ENCODE measurements at places on chromosomes 4 and X. TPM values are rescaled to one million over a fixed set of nuclear protein-coding genes. Genes with fewer than 3 reads are reported as not detected.

- no peak for DNase-seq
Observed at GRCh38 chrX:105018865-105019264, 201.6 kb downstream of the TEX13A start.

GRCh38 chrX:48025561-48025960, 18.8 kb downstream of the SPACA5 start:
- peak; percentile 64 for DNase-seq

- DNase-seq: no peak
Observed at GRCh38 chr4:83212041-83212851, 72.4 kb downstream of the COQ2 start.

- DNase-seq: no peak
Observed at GRCh38 chr4:55722132-55722531, 86.0 kb upstream of the NMU start.

GRCh38 chrX:101484135-101484534, 1.1 kb upstream of the ARMCX4 start:
- DNase-seq: no peak

- peak; percentile 13 for DNase-seq
Observed at GRCh38 chr4:142815834-142816233, 30.3 kb downstream of the INPP4B start.

DNA sequence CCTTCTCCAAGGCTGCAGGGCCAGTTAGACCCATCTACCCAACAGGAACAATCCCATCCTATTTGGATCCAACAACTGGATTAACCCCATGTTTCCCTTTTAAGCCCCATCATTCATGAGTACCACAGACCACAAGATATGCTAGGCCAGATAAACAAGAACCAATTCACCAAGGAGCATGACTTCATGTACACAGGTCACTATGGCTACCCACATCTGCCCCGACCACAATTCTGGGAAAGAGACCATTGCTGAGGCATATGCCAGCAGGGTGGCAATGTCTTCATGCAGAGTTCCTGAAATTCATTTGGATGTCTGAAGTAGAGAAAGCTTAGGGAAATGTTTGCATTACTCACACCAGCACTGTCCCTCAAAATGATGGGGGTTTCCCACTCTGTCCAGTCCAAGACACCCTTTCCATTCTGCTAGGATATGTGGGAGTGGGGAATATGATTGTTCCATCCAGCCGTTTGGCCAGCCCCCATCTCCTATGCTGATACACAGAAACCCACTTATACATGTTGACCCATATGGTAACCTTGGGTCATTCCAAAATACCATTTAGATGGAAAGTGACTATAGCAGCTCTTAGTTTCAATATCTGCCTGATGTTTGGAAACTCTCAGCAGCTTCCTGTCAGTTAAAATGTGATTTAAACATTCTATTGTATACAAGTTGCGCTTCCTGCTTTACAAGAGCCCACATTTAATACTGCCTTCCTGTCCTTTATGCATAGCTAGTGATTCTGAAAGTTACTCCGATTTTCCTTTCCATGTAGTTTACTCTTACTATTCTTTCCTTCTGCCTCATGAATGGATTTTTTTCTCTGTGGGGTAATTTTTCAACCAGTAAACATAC, 129.0 kb downstream of the AMMECR1 start:
- DNase-seq: no peak

- DNase-seq: no peak
Observed at GRCh38 chr4:170391066-170391740, 301.4 kb upstream of the AADAT start.

GRCh38 chr4:102553982-102554381, 52.8 kb downstream of the NFKB1 start:
- no peak for DNase-seq

DNA sequence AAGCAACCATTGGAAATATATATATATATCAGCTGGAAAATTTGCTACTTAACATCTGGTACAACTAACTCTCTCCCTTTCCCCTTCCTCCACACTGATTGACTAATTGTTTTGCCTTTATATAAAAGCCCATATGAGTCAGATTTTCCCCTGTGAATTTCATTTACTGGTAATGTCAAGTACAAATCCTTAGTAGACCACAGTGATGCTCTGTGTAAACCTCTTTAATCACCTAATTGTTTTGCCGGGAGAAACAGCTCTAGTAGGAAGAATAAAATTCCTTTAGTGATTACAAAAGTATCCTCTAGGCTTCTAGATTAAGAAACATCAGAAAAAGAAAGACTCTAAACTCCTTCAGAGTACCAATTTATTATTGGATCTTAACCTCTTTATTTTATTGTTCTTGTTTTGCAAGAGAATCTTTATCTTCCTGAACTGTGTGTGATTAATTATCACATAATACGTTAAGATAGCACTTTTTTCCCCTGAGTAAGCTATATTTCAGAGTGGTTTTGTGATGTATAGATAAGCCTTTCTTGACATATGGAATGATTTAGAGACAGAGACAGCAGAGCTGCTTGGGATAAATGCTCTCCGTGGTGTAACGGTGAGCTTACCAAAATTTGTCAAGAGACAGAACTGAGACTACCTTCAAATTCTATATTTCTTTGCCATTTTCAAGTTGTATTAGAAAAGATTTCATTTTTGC, 1606.4 kb upstream of the TENM3 start:
- no peak for DNase-seq

DNA sequence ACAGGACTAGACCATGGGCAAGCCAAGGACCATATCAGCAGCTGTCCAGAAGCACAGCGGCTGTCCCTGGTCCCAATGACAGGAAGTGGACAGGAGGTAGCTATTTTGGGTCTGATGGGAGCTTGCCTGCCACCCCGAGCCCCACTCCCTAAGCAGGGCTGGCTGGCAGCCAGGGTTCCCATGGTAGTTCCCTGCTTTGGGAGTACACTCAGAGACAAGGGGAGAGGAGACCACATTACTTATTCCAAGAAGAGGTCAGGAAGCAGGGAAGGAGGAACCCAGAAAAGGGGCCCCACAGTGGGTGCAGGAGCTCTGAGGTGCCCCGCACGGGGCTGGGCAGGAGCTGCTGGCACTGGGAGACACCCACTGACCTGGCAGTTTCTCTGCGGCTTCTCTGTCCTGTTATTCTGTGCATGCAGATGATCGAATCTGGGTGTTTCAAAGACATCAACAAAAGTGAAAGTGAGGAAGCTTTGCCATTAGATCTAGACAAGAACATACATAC, 36.3 kb downstream of the HTT-AS start:
- DNase-seq: no peak

DNA sequence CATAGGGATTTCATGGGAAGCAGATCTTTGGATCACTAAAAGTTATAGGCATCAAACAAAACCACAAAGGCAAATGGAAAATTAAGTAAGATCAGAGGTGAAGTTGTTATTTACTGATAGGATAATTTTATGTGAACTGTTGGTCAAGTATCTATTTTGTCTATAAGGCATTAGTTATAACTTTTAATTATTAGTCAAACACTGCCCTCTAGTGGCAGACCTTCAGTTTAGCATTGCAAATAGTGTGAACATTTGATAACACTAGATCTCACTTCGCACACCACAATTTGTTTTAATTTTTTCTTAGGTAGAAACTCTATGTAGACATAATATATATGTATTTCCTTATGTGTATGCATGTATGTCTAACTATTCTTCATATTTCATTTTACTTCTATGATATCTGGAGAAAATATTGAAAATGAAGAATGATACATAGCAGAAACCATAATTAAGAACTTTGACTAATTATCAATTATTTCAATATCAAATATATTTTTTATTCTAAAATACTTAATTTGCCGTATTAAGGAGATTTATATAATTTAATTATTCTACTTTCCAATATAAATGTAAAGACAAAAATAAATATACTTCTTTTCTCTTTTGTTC, 214.5 kb upstream of the TACR3 start:
- peak; percentile 58 for DNase-seq

GRCh38 chrX:65706041-65706828, 38.8 kb downstream of the MSN start:
- no peak for DNase-seq

- DNase-seq: no peak
Observed at GRCh38 chr4:26192899-26193869, 127.6 kb upstream of the RBPJ start.

DNA sequence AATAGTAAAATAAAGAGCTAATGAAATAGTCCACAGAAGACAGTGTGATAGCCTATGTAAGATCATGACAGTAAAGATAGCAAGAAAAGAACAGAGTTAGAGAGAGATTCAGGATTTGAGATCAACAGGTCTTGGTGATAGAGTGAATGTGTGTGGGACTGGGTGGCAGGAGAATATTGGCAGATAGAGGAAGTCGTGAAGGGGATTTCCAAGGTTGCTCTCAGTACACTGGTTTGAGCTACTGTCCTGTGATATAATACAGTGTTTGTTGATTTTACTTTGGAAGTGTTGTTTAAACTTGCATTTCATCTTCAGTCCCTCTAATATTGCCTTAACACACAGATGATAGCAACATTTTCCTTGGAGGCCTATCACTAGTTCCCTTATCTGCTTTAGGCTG, 44.1 kb downstream of the DTHD1 start:
- no peak for DNase-seq

DNA sequence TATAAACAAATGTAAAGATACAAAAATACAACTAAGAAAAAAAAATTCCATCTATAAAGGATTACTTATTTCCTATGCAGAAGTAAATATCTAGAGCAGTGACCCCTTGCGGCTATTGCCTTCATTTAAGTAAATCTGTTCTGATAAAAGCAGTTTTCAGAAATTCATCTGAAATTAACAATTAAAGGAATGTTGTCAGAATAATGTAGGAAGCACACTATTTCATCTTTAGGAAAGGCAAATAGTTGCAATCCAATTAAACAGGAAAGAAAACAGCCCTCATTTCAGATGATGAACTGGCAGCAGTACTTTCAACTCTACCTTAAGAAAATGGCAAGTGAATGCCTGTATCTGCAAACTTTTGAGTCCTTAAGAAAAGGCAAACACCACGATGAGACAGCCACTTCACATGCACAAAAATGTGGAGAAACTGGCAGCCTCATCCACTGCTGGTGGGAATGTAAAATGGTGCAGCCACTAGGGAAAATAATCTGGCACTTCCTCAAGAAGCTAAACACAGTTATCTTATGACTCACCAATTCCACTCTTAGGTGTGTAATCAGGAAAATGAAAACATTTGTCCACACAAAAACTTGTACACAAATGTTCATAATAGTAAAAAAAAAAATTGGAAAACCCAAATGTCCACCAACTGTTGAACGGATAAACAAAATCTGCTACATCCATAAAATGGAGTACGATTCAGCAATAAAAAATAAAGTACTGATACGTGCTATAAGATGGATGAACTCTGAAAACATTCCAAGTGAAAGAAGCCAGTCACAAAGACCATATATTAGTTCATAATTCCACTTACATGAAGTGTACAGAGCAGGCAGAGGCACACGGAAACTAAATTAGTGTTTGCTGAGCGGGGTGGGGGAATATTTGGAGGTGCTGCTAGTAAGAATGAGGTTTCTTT, 2.0 kb upstream of the THAP9 start:
- DNase-seq: no peak

- no peak for DNase-seq
Observed at GRCh38 chr4:1975391-1975801, 33.4 kb downstream of the NELFA start.

GRCh38 chrX:17017134-17017533, 70.7 kb downstream of the REPS2 start:
- DNase-seq: no peak

GRCh38 chrX:44401151-44401550, 57.7 kb upstream of the EFHC2 start:
- no peak for DNase-seq

- no peak for DNase-seq
Observed at GRCh38 chr4:127538016-127538415, 94.7 kb upstream of the INTU start.

DNA sequence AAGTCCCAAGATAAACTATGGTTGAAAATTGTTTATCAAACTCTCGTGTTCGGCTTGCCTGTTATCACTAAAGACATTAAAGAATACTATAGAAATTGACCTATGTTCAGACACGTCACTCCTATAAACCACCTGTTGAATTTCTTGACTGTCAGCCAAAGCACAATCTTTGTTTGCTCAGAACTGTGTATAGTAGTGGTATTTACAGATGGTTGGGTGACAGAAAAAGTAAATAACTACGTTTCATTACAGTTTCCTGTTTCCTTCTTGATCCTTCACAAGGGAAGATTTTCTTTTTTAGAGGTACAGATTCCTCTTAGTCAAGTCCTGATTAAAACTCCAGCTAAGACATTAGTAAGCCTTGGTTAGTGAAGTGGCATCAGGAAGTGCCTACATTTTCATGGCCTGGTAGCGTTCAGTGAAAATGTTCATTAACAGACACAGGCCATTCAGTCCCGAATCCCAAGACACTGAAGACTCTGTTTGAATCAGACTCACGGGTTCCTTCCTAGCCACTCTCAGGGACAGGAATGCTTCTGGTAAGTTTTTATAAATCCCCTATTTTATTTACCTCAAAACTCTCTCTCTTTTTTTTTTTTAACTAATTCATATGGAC, at the start of gene SMIM31:
Gene SMIM31 (plus strand): TSS at position 259 of the 616 bp plus-strand sequence. CDS start 16,313 bp downstream, outside the sequence.
- DNase-seq: no peak

- DNase-seq: no peak
Observed at GRCh38 chrX:96692890-96693289, 8.2 kb downstream of the DIAPH2 start.

DNA sequence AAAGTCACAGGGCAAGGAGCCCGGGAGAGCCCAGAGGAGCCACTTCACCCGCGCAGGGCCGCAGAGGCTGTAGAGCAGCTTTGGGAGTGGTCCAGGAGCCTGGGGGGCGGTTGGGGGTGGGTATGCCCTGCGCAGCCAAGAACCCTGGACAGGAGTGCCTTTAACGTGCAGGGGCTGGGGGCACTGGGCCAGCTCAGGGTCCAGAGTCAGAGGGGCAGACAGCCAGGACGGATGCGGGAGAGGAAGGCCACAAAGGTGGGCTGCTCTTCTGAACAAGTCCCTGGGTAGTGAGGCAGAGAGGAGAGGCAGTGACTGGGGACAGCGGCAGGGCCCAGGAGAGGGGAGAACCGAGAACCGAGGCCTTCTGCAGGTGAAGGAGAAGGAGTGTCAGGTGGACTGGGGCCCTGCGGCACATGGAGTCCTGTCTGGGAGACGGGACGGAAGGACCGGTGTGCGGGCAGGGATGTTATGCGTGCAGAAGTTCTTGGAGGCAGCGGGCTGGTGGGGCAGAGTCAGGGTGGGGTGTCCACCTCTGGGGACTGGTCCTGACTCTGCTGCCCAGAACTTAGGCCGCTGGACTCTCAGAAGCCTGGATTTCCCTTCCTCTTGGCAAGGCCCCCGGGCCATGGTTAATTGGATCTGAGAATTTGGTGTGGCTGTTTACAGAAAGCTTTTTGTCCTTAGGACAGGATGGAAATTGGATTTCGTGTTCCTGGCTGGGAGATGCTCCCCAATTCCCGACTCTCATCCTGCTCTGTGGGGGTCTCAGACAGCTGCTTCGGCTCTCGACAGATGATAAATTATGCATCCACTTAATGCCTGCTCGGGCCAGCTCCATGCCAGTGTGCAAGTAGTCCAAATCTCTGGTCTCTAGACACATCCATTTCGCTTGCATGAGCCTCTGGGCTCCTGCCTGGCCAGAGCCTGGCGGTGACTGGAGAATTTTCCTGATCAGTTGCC, 31.9 kb downstream of the ADRA2C start:
- DNase-seq: no peak

The TMSB15C gene
- not detected for total RNA-seq

The ATP1B4 gene
- not detected for total RNA-seq

The RBM41 gene
- total RNA-seq: 20.0 TPM

The TLR8 gene
- not detected for total RNA-seq

The GK2 gene
- total RNA-seq: not detected

The NPY1R gene
- 0.39 TPM for total RNA-seq

The FGD1 gene
- 5.8 TPM for total RNA-seq

The TCP11X2 gene
- not detected for total RNA-seq

The NSG1 gene
- total RNA-seq: 0.12 TPM

The LONRF3 gene
- total RNA-seq: 3.1 TPM

The NPY5R gene
- total RNA-seq: not detected

The ADAM29 gene
- not detected for total RNA-seq

Data from HCT116 (cell line).